ENCODE measurements at places on chromosomes 2 and 18.

- DNase-seq: no peak
These were observed 218.6 kb downstream of the KCNE4 start for GRCh38 chr2:223270548-223270947.

GRCh38 chr2:69180227-69180626, 167.2 kb downstream of the ANTXR1 start:
- DNase-seq: no peak

GRCh38 chr2:29749843-29750242, 171.5 kb downstream of the ALK start:
- DNase-seq: no peak

GRCh38 chr18:67001052-67001451, 397.2 kb upstream of the CDH19 start:
- no peak for DNase-seq

DNA sequence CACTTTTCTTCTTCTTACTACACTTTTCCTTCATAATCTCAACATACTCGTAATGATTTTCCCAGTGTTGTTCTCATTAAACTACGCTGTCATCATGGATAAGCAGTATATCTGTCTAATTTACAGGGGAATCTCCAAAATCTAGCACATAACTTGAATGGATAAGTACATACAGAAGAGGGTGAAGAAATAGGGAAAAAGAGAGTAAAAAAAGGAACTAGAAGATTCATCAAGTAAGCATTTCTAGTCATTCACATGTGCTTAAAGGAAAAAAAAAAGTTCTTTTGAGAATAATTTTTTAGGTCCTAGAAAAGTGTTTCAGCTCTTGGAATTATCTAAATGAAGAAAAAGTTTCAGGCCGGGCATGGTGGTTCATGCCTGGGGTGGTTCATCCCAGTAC, 51.6 kb downstream of the SRBD1 start:
- peak; percentile 3 for DNase-seq

DNA sequence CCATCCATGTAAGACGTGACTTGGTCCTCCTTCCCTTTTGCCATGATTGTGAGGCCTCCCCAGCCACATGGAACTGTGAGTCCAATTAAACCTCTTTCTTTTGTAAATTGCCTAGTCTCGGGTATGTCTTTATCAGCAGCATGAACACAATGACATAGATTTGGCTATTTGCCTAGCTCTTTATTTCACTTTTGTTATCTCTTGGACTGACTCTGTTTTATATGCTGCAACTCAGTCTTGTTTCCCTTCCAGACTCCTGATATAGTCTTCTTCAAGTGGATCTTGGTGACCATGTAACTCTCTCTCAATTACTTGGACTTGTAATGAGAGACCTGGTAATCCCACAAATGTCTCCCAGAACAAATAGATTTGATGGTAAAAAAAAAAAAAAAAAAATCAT, 627.6 kb downstream of the CCDC85A start:
- DNase-seq: no peak

- no peak for DNase-seq
These were observed 46.6 kb downstream of the PRKRA start for GRCh38 chr2:178404368-178404767.

DNA sequence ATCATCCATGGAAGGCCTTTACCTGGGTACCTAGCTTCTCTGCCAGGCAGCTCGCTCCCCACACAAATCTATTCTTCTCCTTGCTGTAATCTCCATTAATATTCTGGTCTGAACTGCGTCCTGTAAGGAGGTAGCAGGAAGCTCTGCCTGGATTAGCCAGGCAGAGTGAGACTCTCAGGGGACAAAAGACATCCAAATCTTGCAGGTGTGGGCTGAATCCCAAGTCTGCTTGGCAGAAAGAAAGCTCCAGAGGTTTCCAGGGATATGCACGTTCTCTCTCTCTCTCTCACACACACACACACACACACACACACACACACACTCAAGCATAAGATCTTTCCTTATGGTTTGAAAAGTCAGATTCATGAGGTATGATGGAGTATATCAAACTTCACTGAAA, 66.5 kb downstream of the THNSL2 start:
- no peak for DNase-seq

DNA sequence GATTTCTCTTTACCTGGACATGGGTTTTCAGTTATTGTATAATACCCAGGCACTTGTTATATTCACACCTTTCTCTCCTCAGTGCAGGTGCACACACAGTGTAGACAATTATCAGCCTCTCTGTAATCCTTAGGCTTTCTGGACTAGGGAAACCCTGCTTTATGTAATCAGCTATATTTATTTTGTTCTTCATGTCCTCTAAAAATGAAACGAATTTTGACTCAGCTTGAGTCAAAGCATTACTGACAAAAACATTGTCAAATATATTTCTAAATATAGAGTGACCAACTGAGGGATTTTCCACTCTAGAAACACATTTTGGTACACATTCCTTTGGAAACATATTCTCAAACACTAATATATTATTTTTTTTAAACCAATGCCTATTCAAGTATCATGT, 144.8 kb upstream of the GULP1 start:
- no peak for DNase-seq

Measured in inflammatory macrophage treated with lipopolysaccharide for 1 hour (primary cell).